ENCODE measurements at places on chromosomes 12 and 14.

DNA sequence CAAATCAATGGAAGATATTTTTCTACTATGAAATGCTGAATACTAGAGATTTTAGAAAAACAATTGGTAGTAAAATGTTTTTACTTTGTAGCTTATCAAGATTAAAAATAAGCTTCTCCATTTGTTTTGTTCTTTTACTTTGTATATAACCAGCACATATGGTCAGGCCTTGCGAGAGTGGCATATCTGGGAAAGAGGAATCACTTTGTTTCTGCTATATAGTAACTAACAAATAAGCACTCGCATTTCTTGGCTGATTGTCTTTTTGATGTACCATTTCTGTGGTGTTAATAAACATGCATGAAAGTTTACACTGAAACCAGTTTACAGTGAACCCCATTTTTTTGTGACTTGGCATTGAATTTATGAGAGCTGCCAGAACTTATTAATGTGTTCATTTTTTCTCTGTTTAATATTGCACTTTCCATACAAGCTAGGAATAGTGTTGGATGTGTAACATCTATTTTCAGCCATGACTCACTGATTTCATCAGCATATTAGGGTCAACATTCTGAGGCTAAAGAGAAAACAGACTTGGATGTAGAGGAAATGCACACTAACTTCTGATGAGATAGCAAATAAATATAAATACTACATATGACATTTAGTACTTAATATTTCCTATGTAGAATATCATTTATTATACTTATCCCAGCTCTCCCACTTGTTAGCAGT is 635.5 kb downstream of the KCNH5 start:
- DNase-seq, result no peak

DNA sequence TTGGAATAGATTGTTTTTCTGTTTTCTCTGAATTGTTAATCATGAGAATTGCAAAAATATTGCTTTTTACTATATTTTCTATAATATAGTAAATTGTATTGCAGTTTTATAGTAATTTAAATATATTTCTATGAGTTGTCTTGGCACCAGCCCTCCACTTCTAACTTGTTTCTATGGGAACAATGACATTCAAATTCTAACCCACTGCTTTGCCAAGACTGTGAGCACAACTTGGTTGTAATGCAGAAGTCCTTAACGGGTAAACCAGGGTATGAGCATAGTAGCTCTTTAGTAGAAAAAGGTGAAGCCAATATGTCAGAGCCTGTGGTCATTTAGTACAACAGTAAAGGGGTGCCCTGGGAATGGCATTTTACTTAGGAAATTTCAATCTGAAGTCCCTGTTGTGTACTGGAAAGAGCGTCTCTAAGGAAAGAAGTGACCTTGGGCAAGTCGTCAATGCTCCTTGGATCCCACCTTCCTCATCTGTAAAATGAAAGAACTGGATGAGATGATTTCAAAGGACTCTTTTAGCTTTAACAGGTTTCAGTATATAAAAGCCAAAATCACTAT is 283.3 kb downstream of the ATP23 start:
- no peak for DNase-seq

DNA sequence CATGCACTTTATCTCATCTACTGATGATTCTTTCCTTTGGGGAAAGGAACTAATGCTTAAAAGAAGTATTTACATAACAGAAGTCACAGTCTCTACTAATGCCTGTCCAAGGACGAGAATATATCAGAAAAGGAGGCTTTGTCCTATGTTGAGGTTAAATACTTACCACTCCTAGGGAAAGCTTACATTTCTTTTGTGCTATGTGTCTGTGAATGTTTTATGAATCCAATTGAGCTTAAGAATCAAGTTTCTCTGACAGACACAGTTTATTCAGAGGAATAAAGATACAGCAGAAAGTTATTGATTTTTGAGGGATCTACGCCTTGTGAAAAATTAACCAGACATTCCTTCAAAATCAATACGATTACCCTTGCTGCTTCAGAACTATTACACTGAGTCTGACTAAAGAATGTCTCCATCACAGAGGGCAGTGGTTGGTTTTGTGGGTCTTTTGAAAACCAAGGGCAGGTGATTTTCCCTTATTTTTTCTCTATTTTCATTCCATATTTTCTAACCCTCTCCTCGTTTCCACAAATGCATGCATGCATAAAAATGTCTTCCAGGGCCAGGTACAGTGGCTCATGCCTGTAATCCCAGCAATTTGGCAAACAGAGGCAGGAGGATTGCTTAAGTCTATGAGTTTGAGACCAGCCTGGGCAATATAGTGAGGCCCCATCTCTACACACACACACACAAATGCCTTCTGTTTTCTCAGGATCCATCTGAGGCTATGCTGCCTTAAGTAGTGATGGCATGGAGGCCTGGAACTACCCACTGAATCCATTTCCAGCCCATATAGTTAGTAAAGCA is 1095.1 kb downstream of the GALC start:
- no peak for DNase-seq

- no peak for DNase-seq
Observed at GRCh38 chr14:64098120-64098519, 196.1 kb downstream of the ESR2 start.

DNA sequence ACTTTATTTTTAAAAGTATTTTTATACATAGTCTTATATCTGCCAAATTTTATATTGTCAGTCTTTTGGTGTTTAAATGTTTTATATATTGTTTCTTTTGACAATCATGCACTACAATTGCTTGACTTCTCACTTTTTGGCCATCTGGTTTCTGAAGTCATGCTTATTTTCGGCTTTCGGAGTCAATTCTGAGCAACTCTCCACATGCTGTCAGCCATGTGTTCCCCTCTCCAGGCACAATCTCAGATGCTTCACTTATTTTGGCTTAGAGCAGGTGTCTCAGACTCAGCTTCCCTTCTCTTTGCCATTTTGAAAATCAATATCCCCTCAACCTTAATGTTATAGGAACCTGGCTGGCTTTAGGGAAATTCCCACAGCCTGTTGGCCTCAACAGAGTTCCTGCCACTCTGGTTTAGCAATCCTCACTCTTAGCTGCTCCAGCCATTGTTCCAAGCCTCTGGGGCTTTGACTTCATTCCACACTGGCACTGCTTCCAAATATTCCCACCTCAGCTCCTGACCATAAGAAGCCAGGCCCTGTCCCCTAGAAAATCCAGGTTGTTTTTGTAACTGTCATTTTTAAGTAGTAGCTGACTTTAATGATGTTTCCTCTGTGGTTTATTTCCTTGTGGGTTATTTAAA is 125.5 kb upstream of the FAR2 start:
- DNase-seq, result no peak

GRCh38 chr12:115213118-115213517 is 529.1 kb upstream of the TBX3 start:
- no peak for DNase-seq

DNA sequence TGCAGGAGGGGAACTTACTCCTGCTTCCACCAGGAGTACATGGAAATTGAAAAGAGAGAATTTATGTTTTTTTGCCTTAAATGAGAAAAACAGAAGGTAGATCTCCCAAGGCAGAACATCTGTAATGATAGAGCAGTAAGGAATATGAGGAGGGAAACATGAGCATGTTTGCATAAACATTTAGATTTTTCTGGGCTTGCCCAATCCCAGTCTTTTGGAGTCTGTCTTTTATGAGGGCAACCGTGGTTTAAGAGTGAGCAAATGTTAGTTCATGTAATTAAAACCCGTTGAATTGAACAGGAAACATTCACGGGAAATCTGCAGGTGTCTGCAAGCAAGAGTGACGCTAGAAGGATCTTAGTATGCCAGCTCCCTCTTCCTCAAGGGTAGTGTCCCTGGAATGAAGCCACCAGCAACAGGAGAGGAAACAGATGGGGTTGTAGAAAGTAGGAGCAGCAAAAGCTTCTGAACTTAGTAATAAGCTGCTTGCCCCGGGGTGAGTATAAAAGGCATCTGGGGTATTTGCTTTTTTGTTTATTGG is 79.3 kb downstream of the ARF6 start:
- no peak for DNase-seq

DNA sequence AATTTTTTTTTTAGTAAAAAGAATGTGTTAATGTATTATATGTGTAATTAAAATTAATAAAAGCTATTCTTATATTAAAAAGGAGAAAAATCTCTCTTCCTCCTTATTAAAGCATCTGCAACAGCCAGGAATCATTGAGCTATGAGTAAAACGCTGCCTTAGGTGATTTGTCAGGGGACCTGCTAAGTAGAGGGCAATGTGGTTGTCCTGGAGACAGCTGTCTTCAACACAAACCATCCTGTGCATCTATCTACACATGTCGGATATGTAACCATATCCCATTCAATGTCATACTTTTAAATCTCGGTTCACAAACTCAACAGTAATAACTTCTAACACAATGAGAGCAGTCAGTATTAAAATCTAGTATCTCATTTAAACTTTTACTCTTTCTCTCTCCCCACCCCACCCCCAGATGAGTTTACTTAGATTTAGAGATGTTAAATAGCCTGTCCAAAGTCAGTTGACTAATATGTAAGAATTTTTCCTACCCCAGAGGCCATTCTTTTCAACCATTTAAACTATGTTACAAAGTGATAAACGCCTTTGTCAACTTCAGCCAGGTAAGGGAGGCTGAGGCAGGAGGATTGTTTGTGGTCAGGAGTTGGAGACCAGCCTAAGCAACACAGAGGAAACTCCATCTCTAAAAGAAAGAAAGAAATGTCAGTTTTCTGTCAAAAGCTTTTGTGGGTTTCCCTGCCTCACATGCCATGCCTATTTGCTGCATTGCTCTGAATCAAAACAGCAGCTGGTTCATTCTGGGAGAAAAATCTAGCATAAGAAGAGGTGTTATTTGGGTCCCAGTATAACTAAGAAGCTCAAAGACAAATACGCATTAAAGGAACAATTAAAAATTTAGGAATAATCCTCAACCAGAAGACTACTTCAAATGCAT is 413.7 kb upstream of the CCDC196 start:
- DNase-seq, result no peak

DNA sequence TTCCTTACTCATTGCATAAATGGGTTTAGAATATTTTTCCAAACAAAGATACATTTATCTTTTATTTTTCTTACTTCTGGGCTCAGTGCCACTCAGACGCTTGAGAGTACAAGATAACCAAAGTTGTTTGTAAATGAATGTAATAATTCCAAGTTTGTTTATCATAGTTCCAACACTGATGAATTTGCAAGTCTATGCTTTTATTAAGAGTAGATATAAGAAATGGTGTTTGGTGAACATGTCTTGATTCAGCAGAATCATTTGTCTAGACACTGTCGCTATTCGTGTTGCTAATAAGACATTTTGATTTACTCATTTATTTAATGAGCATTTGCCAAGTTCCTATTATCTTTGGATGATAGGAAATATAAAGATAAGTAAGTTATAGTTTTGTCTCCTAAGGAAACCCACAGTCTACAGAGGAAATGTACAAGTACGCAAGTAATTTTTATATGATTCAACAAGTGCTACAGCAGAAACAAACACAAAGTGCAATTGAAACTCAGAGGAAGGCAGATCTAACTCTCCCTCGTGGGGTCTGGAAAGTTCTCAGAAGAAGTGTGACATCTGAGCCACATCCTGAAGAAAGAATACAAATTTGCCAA is 132.8 kb upstream of the FSCB start:
- DNase-seq, result no peak

GRCh38 chr14:98950353-98950895 is 321.6 kb downstream of the BCL11B start:
- DNase-seq, result no peak

DNA sequence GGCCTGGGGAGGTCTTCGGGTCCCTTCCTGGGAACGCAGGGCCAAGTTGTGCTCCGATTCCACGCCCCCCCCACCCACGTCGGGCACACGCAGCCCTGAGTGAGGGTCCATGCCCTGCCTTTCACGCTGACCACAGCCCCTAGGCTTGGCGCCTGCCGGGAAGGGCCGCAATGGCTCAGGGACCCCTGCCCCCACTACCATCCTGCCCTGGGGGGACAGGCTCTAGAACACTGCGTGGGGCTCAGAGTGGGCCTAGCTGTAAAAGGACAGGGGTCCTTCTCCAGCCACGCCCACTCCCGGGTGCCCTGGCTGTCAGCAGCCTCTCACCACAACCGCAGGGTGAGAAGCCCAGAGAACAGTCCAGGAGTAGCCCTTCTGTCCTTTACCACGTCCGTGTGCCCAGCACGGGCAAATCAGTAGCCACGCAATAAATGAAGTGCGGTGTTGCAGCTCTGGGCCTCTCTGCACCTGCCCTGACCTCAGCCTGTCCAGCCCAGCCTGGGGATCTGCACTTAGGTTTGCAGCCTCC is 9.4 kb upstream of the GPR68 start:
- peak; percentile 38 for DNase-seq

DNA sequence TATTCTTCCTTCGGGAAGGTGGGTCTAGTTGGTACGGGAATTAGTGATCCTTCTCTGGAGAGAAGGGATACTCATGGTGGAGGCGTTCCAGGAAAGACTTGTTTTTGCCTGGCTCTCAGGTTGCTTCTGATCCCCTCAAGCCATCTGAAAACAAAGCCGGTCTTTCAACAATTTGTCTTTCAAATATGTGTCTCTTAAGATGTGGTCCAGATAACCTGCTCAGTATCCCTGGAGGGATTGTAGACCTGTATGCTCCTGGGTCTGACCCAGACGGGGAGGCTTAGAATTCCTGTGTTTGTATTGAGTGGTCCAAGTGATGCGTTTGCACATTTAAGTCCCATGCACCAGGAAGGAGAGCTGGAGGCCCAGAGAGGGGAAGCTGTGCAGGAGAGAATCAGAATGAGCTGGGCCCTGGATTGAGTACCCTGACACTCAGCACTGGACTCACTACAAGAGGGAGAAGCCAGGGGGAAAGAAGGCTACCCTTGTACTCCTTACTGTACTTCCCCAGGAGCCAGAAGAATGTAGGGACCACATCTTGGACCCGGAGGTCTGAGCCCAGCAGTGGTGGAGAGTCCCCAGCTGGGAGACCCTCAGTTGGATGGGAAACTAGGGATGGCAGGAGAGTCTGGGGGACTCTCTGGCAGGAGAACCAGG is 40.4 kb downstream of the ERH start:
- no peak for DNase-seq

DNA sequence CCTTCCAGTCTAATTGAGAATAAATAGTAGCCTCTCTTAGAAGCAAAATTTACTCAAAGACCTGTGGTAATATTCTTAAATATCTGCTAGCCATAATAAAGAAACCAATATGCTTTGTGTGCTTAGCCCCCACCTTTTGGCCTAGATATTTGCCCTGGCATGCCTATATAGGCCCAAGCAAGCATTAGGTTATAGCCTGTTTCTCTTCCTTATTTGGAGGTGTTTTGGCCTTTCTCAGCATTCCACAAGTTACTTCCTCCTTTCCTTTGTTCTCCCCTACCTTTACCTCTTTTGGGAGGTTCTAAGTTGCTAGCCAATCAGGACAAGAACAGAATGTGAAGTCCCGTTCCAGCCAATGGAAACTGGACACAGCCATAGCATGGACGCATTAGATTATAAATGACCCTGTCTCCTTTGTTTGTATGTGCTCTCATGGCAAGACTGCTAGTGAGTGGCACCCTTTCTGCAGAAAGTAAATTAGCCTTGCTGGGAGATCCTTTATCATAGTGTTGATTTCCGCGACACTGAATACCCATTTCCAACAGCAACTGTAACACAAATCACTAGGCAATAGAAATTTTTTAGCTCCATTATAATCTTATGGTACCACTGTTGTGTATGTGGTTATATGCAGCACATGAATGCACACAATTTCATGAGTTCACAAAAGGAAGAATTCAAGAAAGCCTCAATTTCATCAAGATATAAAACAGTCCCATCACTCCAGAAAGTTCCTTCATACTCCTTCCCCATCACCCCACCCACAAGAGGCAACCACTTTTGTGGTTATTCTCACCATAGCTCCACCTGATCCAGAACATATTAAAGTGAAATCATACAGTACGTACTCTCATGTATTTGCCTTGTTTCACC is 37.6 kb downstream of the CEP83 start:
- DNase-seq, result no peak

Data from BE2C (cell line).